HT1080 (cell line): ENCODE measurements at places on chromosomes 6 and 20. TPM values are rescaled to one million over a fixed set of nuclear protein-coding genes. Genes with fewer than 3 reads are reported as not detected.

- DNase-seq = peak; percentile 80
Observed at GRCh38 chr6:163311830-163312229, 102.7 kb upstream of the QKI start.

DNA sequence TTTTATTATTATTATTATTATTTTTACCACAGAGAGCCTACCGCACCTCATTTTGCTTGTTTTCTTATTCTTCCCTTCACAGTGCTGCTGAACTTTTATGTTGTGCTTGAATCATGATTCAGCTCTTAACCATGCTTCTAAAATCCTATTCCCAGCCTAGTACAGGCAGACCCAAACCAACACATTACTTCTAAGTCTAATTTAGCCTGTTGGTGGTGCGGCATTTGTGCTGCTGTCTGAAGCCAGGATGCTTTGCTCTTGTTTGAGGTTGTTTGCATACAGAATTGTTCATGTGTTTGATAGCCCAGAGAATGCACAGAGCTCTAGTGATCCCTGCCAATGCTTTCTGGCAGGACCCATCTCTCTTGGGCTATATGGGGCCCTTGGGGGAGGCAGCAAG is 213.5 kb upstream of the KCNG1 start:
- no peak for DNase-seq

DNA sequence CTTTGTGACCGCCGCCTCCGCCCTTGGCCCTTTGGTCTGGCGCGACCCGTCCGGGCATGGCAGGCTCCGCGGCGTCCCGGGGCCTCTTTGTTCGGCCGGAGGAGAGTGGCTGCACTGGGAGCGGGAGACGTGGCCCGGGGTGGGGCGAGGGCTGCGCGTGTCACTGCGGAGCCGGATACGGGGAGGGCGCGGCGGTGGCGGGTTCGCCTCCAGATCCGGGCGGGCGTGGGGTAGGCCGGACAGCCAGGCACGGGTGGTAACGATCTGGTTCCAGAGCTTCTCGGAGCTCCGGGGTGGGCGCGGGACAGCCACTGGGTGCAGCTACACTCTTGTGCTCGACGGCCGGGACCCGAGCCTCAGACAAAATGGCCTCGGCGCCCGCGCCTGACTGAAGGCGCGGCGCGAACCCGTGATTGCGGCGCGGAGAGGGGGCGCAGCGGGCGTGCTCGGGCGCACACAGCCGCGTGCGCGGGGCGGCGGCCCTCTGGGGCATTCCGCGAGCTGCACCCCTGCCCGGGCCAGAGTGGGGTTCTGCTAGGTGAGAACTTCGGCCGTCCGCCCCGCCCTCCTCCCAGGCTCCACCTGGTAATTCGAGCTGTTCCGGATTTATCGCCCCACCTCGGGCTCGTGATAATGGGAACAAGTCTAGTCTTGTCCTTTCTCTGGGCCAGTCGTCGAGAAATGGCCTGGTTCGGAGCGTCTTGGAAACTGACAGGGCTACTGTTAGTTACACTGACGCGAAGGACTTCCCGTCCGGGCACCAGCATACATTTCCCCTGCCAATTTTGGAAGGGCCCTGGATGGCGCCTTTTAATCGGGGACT is 1.0 kb downstream of the LOC128125822 start:
- peak; percentile 68 for DNase-seq

RAET1L gene
- not detected in 2 replicates for total RNA-seq

ULBP2 gene
- 11.6 and 12.2 TPM in 2 replicates for total RNA-seq
